CD4-positive, alpha-beta T cell treated with Interleukin-6 for 4 hours (primary cell): ENCODE measurements at places on chromosomes 5 and 9.

- DNase-seq = no peak
Measured at GRCh38 chr5:158709279-158709678, 390.4 kb downstream of the EBF1 start.

DNA sequence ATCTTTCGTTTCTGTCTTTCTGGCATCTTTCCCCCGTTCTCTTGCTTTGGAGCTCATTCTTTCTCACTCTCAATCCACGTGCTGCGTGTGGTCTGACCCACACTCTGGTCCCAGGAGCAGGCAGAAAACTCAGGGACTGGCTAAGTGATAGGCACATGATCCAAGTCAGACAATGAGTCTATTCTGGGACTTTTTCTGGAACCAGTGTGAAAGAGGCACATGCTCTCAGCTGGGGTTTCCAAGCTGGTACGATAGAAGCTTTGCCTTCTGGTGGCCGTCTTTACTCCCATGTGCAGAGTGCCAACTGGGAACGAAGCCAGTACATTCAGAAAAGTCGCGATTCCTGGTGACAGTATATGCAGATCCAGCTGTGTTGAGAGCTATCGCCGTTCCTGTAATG lies 94.4 kb downstream of the PDZD2 start:
- no peak for DNase-seq

- DNase-seq = no peak
Measured at GRCh38 chr9:83930881-83931280, 9.6 kb upstream of the KIF27 start.

GRCh38 chr9:108746864-108747263 lies 108.9 kb downstream of the ACTL7B start:
- DNase-seq = no peak

- no peak for DNase-seq
Measured at GRCh38 chr5:157812086-157812485, 46.9 kb downstream of the CLINT1 start.

- DNase-seq = no peak
Measured at GRCh38 chr9:60545878-60546385, 368.3 kb upstream of the SPATA31A5 start.

DNA sequence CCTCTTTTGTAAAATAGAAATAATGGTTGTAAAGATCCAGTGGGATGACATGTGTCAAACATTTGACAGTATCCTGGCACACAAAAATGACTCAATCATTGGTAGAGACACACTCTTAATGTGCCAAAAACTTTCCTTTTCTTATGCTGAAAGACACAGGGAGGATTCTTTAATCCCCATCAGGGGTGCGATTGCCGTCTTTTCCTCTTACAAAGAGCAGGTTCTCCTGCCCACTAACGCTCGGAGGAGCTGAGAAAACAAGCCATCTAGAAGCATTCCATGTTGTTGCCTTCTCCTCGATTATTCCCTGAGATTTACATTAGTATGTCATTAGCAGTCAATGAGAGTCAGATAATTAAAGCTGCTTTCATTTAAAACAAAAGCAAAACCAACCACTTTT lies 342.6 kb upstream of the CCNH start:
- no peak for DNase-seq

DNA sequence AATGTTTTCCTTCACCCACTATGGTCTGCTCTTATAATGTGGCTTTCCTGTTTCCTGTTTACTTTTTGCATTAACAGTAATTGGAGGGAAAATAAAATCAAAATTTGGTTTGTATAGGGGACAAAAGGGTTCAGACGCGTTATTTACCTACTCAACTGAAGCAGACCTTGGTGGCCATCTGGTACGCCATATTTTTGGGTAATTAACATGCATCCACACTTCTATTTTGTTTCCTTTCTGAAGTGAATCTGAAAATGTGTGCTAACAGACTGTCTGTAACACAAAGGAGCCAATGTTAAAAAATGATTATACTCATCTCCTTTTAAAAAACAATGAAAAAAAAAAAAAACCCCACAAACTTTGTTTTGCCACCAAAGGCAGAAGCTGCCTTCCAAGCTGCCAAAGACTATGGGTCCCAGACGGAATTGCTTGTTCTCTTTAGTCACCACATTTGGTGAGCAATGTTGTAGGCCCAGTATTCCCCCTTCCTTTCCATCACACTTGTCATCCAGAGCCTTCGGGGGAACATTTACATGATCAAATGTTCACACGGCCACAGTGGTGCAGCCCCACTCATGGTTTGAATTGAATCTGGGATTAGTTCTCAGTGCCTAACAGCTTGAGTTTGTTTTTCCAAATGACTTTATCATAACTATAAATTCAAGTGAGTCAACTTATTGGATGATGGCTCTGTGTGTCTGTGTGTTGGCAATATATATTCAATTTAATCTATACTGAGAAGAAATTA lies 323.7 kb upstream of the CD180 start:
- no peak for DNase-seq
